ENCODE measurements at places on chromosomes 12 and 14.

DNA sequence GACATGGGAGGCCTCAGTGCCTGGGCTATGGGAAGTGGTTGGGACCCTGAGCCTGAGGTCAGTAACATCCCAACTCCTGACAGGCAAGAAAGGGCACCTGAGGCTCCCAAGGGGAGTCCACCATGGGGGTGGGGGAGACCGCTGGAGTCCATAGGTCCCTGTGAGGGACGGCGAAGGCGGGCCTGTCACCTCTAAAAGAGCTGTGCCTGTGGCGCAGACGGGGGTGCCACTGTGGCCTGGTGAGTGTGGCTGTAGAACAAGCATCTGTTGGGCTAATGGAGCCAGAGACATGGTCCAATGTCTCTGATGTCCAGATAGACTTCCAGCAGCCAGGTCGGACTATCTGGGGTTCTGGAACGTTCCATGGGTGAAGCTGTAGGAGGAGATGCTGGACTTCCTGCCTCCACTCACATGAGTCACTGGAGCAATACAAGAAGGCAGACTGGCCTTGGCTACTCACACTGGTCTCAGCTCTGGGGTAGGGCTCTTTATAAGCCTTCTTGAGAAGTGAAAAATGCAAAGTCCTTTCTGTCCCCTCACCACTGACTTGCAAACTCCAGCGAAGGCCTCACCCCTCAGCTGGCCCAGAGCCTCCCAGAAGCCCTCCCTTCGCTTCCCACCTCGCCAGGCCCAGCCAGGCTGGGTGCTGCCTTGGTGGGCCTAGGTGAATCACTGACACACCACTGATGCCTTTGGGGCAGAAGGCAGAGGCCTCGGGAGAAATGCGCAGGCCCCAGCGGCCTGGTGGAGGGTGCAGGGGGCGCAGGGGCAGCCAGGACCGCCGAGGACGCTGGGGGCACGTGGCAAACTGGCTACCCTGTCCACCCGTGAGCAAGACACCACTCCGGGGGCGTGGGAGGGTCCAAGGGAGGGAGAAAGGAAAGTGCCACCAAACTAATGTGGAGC lies 1.1 kb upstream of the TRAF3 start:
- no peak for DNase-seq

GRCh38 chr14:20789230-20789813 lies 8.3 kb downstream of the RNASE6 start:
- DNase-seq = no peak

DNA sequence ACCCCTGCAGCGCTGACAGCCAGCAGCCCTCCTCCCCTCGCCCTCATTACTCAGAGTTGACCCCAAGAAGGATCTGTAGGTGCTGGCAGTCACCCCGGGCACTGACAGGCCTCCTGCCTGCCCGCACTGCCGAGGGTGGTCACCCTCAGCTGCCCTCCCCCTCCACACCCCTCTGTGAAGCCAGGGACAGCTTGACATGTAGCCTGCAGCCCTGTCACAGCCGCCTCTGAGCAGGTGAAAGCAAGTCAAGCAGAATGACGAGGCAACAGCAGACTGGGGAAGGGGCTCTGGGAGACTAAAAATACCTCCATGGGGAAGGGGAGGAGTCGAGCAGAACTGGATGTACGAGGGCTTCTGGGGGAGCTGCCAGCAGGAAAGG lies 178.1 kb downstream of the DPF3 start:
- DNase-seq = no peak

GRCh38 chr12:45685680-45686079 lies 43.8 kb upstream of the ARID2 start:
- DNase-seq = no peak

GRCh38 chr12:56628671-56629458 lies 1.3 kb downstream of the BAZ2A start:
- peak; percentile 45 for DNase-seq

GRCh38 chr14:87184180-87184579 lies 808.8 kb downstream of the GALC start:
- no peak for DNase-seq

DNA sequence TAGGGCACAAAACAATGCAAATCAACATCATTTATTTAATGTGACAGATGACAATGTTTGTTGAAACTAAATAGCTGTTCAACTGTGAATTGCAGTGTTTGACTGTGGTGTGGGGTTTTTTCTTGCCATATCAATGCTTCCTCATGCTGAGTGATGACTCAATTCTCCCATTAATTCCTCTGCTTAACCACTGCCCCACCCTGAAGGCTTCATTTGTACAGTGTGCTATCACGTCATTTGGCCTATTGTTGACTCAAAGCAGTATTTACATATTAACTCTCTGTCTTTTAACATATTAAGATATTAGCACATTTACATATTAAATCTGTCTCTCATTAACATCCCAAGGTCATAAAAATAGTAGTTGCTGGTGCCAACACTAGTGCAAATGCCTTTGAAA lies 164.8 kb upstream of the NRXN3 start:
- DNase-seq = no peak

DNA sequence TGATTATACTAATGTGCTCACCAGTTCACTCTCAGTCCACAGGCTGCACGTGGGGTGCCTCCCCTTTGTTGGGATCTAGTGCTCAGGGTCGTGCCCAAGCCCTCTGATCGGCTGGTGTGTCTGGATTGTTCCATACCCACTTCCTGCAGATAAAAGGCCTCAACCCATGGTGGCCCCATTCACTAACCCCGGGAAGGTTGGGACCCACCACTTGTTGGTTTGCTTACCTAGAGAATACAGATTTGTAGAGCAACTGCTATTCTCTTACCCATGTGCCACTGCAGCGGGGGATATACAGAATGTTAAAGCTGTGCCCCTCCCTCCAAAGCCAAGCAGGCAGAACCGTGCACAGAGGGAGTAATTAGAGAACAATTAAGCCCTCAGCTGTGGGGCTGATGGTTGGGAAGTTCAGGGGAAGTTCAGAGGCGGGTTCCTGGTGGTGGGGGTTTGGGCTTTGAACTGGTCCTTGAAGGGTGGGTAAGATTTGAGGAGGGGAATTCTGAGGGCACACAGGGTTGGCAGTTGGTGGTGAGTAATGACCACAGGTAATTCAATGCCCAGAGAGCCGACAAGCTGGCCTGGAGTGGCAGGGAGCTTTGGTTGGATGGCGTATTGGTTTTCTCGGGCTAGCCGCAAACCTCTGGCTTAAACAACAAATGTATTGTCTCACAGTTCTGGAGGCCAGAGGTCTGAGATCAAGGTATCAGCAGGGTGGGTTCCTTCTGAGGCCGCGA lies 68.8 kb downstream of the ADCK1 start:
- DNase-seq = no peak

DNA sequence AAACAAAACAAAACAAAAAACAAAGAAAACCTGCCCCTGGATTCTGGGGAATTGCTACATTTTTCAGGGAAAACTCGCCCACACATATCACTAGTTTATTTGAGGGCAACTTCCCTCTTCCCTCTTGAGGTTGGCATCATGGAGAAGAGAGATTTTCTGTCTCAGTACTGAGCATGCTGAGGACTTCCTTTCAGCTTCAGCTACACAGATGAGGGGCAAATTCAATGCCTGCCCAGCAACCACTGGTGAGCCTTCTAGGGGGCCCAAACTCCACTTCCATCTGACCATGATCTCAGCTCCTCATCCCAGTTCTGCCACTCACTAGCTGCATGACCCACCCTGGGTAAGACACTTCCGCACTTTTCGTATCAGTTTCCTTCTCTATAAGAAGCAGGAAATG lies 63.1 kb upstream of the SCN8A start:
- DNase-seq = no peak

DNA sequence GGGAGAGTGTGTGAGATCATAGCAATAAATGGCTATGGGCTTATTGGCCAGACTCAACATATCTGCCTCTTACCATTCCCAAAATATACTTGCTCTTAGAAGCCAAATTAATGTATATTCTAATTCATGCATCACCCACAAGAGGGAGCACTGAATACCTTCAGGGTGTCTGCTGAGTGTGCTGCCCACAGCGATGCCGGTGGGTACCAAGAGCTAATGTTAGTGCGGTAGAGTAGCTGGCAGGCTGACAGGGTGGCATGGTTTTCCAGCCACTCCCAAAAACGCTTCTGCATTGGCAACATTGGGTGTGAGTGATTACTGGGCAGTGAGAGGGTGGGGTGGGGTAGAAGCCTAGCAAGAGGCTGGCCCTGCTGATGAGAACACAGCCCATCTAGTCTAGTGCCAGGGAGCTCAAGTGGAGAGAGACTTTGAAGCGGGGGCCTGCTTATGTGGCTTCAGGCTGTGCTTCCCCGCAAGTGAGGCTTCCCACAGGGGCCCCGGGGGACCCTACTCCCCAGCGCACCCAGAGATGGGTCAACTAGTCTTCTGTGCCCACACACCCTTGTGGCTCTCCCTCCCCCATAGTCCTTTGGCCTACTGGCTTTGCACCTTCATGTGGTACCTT lies 9.2 kb upstream of the PLEKHD1 start:
- DNase-seq = no peak

DNA sequence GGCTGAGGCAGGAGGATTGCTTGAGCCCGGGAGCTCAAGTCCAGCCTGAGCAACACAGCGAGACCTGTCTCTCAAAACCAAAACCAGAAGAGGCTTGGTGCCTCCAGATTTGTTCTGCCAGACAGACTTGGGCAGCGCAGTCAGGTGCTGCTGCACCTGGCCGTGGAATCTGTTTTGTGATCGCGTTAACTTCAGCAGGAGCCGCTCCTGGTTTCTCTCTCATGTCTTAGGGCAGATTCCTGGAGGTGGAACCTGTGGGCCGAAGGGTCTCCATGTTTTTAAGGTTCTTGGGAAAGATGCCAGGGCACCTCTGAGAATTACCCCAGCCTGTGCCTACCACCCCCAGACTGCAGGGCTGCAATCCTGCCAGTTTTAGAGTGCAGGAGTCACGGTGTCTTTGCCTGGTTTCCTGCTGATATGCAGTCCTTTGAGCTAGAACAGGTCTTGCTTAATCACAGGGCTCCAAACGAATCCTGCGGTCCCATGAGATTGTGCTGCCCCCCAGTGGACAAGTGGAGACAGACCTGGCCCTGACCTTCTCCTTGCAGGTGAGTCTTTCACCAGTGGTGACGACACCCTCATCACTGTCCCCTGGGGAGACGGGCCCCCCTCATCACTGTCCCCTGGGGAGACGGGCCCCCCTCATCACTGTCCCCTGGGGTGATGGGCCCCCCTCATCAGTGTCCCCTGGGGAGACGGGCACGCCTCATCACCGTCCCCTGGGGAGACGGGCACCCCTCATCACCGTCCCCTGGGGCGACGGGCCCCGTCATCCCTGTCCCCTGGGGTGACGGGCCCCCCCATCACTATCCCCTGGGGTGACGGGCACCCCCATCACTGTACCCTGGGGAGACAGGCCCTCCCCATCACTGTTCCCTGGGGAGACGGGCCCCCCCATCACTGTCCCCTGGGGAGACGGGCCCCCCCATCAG lies 37.6 kb downstream of the PACS2 start:
- peak; percentile 84 for DNase-seq

- DNase-seq = no peak
Measured at GRCh38 chr12:4849795-4850345, 59.8 kb upstream of the KCNA1 start.

DNA sequence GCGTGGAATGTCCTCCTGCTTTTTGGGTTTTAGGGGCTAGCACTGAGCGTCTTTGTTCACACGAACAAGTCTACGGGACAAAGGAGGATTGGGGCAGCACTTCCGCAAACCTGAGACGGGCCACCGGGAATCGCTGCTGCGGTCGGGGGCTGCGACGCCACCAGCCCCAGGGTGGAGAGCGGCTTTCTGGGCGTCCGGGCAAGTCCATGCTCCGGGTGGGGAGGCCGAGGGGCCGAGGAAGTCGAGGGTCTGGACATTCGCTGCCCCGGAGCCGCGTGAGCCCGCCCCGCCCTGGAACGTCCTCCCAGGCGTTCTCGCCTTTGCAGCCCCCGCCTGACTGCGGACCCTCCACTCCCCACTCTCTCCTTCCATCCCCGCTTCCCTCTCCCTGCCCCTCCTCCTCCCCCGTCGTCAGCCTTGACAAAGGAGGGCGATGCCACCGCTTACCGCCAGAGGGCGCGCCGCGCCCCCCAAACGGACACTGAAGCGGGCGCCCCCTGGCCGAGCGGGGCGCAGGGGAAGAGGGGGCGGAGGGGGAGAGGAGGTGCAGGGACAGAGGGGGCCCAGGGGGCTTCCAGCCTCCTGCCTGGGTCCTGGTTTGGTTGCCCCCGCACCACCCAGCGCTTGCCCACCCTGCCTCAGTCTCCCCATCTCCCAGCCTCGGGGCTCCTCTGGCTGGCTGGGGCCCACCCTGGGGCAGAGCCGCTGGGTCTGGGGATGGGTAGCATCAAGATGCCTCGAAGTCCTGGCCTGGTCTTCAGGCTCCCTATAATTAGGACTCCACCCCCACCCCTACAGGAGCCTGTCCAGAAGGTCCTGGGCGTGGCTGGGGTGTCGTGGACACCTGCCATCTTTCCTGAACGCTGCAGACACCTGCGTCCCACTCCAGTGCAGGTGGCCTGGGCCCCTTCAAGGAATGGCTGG lies 39.1 kb upstream of the INF2 start:
- peak; percentile 59 for DNase-seq

GRCh38 chr12:107590814-107591375 lies 94.7 kb upstream of the PWP1 start:
- no peak for DNase-seq

DNA sequence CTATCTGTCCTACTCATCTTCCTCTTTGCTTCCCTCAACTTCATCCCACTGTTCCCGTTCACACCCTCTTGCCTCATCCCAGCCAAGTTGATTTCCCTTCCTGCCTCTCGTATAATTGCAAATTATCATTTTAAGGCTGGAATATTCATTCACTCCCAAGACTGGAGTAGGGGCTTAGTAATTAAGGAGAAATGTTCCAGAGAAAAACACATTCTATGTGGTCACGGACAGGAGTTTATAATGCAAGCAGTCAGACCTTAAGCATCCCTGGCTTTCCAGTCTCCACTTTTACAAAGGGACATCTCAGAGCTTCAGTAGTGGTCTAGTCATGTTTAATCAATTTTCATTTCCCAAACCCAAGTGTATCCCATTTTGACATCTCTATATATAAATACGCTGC lies 54.9 kb downstream of the TMEM132D start:
- DNase-seq = no peak

GRCh38 chr12:90653040-90653439 lies 301.9 kb downstream of the CCER1 start:
- no peak for DNase-seq

DNA sequence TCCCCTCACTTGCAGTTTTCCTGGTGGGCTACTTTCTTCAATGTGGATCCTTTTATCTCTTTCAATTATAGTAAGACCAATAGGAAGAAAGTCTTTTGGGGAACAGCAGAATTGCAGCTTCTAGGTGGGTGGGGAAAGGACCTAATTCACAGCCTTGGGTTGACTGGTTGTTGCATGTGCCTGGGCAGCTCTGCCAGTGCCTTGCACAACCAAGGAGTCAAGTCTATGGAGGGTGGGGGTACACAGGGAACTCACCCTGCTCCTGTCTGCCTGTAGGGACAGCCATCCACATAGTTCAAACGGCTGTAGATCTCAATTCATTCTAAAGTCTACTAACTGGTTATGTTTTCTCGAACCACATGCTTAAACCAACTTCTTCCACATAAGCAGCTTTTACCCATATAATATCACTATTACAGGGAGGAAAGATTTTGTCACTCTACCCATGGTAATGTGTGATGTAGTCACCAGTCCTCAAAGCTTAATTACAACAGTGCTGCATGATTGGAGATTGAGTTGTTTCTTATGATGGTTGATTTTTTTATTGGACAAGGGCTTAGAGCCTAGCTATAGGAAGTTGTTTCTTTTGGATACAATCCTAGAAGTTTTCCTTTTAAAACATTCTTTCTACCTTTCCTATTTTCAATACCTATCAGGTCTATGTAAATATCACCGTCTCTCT lies 117.7 kb upstream of the FRMD6 start:
- no peak for DNase-seq
